Psoas muscle (tissue), 8 donors: ENCODE measurements at places on chromosomes 3 and 15.

DNA sequence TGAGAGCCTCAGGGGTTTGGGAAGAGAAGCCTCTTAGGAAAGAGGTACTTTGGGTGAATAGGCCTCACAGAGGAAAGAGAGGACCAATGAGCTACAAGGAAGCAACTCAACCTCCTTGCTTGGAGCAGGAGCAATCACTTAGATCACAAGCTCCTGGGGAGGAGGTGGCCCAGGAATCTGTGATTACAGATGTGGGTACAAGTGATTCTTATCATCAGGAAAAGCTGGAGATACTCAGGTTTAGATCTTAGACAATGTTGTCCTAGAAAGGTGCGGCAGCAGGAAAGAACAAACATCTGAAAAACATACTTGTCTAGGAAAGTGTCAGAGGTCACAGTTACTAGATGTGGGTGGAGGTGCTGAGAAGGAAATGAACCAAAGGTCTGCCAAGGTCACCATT is 8.2 kb downstream of the PARP16 start:
- H3K4me3 ChIP-seq, result no peak overlapping the region
- no peak for DNase-seq
- no peaks in the 10 kb centered on the region for H3K27me3 ChIP-seq
- peaks cover 19% of the 10 kb centered on the region for H3K36me3 ChIP-seq
- H3K27ac ChIP-seq, result no peak overlapping the region

GRCh38 chr3:29374226-29374625 is 93.4 kb downstream of the RBMS3 start:
- H3K4me3 ChIP-seq, result no peak overlapping the region
- H3K36me3 ChIP-seq, result no peaks in the 10 kb centered on the region
- no peak for DNase-seq
- H3K4me1 ChIP-seq, result peaks cover 12% of the 10 kb centered on the region

DNA sequence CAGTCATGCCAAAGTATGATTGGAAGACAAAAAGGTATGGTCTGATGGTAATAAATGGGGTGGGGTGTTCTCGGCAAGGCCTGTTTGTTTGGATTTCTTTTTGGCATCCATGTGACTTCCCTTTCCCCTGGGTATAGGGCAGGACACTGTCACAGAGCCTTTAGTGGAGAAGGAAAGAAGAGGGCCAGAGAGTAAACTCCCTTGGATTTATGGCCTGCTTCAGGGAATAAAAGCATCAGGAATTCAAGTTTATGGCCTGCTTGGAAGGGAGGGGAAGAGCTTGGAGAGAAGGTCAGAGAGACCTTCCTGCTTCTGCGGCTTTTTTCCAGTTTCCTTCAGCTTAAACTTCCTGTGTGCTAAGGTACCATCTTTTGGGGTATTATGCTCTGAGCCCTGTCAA is 179.4 kb upstream of the ADAMTS9 start:
- no peak for DNase-seq
- H3K4me1 ChIP-seq, result peaks cover 13% of the 10 kb centered on the region
- H3K36me3 ChIP-seq, result no peaks in the 10 kb centered on the region
- H3K27me3 ChIP-seq, result no peaks in the 10 kb centered on the region
- no peak overlapping the region for H3K27ac ChIP-seq
- no peak overlapping the region for H3K4me3 ChIP-seq

DNA sequence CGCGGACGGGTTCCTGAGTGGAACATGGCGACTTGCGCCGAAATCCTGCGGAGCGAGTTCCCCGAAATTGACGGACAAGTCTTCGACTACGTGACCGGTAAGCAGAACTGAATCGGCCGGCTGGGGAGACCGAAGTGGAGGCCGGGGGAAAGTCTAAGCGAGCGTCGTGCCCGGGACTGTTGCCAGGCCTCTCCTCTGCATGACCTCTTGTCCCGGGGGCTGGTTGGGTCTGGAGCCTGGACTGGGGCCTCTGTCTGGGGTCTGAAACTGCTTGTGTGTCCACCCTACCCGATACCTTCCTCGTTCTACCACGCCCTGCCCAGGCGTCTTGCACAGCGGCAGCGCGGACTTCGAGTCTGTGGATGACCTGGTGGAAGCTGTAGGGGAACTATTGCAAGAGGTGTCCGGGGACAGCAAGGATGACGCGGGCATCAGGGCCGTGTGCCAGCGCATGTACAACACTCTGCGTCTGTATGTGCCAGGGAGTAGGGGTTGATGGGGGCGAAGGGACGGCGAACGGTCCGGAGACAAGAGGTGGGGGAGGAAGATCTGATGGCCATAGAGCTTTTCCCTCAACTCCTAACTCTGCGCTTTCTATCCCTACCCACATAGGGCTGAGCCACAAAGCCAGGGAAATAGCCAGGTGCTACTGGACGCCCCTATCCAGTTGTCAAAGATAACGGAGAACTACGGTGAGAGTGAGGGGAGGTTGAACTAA is at the start of gene ABCF3:
ABCF3 (plus strand) TSS at position 16 of the 718 bp plus-strand sequence; CDS start at position 25, 9 bp downstream.
- H3K4me1 ChIP-seq, result peaks cover 26% of the 10 kb centered on the region
- peak; percentile 70 for DNase-seq
- H3K36me3 ChIP-seq, result peaks cover 79% of the 10 kb centered on the region

GRCh38 chr15:91930092-91930491 is 76.6 kb downstream of the SLCO3A1 start:
- H3K36me3 ChIP-seq, result no peaks in the 10 kb centered on the region
- H3K27ac ChIP-seq, result no peak overlapping the region
- H3K4me1 ChIP-seq, result peaks cover 9% of the 10 kb centered on the region
- no peak for DNase-seq
- no peak overlapping the region for H3K4me3 ChIP-seq

DNA sequence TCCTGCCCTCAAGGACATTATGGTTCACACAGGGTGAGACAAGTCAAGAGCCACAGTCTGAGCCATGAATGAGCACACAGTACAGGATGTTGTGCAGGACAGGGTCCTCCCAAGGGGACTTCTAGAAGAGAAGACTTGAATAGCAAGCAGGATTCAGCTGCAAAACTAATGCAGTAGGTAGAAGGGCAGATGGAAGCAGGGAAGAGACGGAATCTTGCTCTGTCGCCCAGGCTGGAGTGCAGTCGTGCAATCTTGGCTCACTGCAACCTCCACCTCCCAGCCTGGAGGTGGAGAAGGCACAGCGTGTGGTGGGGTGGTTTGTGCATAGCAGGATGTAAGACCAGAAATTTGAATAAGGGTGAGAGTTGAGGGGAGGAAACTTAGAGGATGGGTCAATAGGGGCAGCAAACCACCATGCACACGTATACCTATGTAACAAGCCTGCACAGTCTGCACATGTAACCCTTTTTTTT is 8.0 kb downstream of the BCL2L10 start:
- peaks cover 5% of the 10 kb centered on the region for H3K4me1 ChIP-seq
- no peak for DNase-seq
- no peak overlapping the region for H3K4me3 ChIP-seq
- no peaks in the 10 kb centered on the region for H3K36me3 ChIP-seq

DNA sequence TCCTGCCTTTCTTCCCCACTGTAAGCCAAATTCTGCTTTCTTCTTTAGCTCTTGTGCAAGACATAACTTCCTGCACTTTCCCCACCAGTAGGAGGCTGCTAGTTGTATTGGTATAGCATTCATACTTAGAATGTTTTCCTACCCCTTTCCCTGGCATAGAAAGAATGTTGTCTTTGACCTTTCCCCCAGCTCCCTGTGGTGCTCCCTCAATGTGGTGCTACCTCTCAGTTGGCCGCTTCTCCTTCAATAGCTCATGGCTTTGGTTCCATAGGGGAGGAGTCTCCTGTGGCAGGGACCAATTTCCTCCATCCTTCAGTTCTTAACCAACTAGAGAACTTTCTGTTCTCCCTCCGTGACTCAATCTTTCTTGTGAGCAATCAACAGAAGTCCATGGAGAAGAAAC is 67.5 kb upstream of the AKAP13 start:
- no peaks in the 10 kb centered on the region for H3K36me3 ChIP-seq
- DNase-seq, result no peak
- no peak overlapping the region for H3K27ac ChIP-seq
- no peaks in the 10 kb centered on the region for H3K4me1 ChIP-seq
- no peak overlapping the region for H3K4me3 ChIP-seq

DNA sequence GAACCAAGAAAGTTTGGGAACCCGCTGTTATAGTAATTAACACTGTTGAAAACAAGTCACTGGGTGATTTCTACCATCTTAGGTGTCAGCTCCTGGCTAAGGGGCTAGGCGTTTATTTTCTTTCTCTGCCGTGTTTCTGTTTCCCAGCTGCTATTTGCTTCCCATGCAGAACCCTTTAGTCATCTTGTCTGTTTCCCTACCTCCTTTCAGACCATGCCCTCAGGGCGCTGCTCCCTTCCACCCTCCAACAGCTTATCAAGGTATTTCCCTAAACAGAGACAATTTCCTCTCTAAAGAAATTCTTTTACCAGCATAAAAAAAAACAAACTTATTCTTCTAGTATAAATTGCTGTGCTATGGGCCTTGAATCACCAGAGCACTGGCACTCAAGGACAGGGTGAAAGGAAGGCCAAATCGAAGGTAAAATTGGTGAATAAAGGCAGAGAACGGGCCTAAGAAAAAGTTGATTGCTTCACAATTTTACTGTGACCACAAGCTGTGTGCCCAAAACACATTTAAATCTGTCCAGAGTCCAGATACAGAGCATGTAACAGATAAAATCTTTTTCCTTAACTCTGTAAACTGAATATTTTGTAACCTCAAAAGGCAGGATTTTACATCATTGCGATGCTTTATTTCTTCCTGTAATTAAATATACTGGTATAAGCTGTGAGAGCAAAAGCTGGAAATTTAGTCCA is 319.2 kb downstream of the ZNF621 start:
- no peaks in the 10 kb centered on the region for H3K36me3 ChIP-seq
- no peak for DNase-seq
- no peaks in the 10 kb centered on the region for H3K27me3 ChIP-seq
- H3K4me3 ChIP-seq, result no peak overlapping the region
- no peak overlapping the region for H3K27ac ChIP-seq

- peaks cover 7% of the 10 kb centered on the region for H3K4me1 ChIP-seq
- no peak overlapping the region for H3K27ac ChIP-seq
- no peaks in the 10 kb centered on the region for H3K27me3 ChIP-seq
- no peaks in the 10 kb centered on the region for H3K36me3 ChIP-seq
These were observed 21.7 kb downstream of the GXYLT2 start for GRCh38 chr3:72909591-72909990.

- no peaks in the 10 kb centered on the region for H3K4me1 ChIP-seq
- H3K36me3 ChIP-seq, result no peaks in the 10 kb centered on the region
- H3K27me3 ChIP-seq, result no peaks in the 10 kb centered on the region
- no peak for DNase-seq
- no peak overlapping the region for H3K27ac ChIP-seq
- no peak overlapping the region for H3K4me3 ChIP-seq
These were observed 176.5 kb downstream of the SOX2 start for GRCh38 chr3:181888234-181888633.

GRCh38 chr3:25355998-25356397 is 72.1 kb upstream of the RARB start:
- no peak overlapping the region for H3K27ac ChIP-seq
- no peaks in the 10 kb centered on the region for H3K4me1 ChIP-seq

- no peak for DNase-seq
- no peaks in the 10 kb centered on the region for H3K27me3 ChIP-seq
- no peak overlapping the region for H3K4me3 ChIP-seq
- H3K4me1 ChIP-seq, result no peaks in the 10 kb centered on the region
- H3K27ac ChIP-seq, result no peak overlapping the region
These were observed 63.3 kb downstream of the FLNB start for GRCh38 chr3:58071480-58071971.

GRCh38 chr3:89851974-89852621 is 744.7 kb downstream of the EPHA3 start:
- H3K36me3 ChIP-seq, result no peaks in the 10 kb centered on the region
- H3K27ac ChIP-seq, result no peak overlapping the region
- no peaks in the 10 kb centered on the region for H3K27me3 ChIP-seq
- no peaks in the 10 kb centered on the region for H3K4me1 ChIP-seq

DNA sequence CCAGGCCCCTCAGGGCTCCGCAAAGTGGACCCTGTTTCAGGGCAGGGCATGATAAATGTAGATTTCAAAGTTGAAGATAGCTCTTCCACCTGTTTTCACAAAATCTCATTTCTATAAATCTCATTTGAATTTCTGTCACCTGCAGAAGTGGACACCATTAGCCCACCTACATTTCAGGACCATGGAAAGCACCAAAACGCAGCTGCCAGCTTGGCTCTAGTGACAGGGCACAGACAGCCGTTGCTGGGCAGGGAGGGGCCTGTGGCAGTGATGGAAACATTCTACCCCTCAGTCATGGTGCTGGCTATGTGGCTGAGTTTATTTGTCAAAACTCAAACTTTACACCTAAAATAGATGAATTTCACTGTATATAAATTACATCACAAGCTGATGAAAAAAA is 40.4 kb downstream of the PRR23E start:
- no peak overlapping the region for H3K27ac ChIP-seq
- H3K27me3 ChIP-seq, result peaks cover 2% of the 10 kb centered on the region
- H3K36me3 ChIP-seq, result no peaks in the 10 kb centered on the region
- H3K4me3 ChIP-seq, result no peak overlapping the region
- no peaks in the 10 kb centered on the region for H3K4me1 ChIP-seq

GRCh38 chr15:72387741-72388140 is 10.4 kb upstream of the TMEM202 start:
- H3K4me3 ChIP-seq, result no peak overlapping the region
- no peaks in the 10 kb centered on the region for H3K36me3 ChIP-seq
- H3K4me1 ChIP-seq, result no peaks in the 10 kb centered on the region
- DNase-seq, result no peak

DNA sequence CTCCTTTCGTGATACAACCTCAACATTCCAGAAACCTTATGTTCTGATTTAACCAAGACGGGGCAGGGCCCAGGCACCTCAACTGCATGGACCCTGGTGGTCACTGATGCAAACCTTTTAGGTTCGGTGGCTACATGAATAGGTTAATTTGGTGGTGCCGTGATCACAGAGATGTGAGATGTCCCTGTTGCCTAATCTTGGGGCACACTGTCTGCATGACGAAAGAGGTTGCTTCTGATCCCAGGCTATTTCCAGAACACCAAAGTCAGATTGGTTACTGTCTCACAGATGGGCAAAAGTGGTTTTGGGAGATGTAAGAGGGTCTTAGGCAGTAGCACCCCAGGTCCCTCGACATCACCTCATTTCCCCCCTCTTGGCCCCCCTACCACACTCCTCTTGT is 4.0 kb upstream of the CCR1 start:
- no peaks in the 10 kb centered on the region for H3K36me3 ChIP-seq
- no peak for DNase-seq
- no peaks in the 10 kb centered on the region for H3K27me3 ChIP-seq

DNA sequence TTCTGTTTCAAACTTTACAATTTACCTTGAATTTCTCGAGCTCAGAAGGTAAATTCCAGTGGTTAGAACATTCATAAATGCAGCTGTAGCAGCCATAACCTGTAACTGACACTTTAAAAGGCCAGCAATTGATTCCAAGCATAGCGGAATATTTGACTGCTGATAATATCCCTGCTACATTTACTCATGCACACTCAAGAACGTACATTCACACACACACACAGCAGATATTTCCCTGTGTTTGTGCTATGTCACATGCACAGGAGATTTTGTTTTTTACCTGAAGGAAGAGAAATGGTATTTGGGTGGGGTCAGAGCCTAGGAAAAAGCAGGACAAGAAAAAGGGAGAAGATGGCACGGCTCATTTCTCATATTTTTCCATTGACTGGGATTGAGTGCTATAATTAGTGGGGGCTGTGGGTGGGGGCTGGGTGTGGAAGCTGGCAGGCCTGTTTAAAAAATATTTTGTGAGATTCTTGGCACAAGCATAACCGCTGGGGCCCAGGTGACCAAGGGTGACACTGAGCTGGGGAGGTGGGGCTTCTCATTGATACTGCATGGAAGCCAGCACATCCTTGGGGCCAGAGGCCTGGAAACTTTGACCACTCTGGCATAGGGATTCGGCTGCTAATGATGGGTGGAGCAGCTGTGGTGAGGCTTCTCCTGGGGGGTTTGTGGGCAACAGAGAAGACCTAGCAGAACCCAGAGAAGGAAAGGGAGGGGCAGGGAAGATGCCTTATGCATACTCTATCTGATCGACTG is 88.9 kb upstream of the TPRG1 start:
- no peaks in the 10 kb centered on the region for H3K36me3 ChIP-seq
- H3K27me3 ChIP-seq, result no peaks in the 10 kb centered on the region
- DNase-seq, result no peak
